ENCODE measurements at places on chromosomes 5 and 9.

GRCh38 chr5:39765366-39765765, 340.6 kb upstream of the DAB2 start:
- DNase-seq, result no peak

GRCh38 chr5:14935341-14935740, 63.8 kb upstream of the ANKH start:
- DNase-seq, result no peak

GRCh38 chr9:89207026-89207425, 28.4 kb upstream of the SHC3 start:
- no peak for DNase-seq

DNA sequence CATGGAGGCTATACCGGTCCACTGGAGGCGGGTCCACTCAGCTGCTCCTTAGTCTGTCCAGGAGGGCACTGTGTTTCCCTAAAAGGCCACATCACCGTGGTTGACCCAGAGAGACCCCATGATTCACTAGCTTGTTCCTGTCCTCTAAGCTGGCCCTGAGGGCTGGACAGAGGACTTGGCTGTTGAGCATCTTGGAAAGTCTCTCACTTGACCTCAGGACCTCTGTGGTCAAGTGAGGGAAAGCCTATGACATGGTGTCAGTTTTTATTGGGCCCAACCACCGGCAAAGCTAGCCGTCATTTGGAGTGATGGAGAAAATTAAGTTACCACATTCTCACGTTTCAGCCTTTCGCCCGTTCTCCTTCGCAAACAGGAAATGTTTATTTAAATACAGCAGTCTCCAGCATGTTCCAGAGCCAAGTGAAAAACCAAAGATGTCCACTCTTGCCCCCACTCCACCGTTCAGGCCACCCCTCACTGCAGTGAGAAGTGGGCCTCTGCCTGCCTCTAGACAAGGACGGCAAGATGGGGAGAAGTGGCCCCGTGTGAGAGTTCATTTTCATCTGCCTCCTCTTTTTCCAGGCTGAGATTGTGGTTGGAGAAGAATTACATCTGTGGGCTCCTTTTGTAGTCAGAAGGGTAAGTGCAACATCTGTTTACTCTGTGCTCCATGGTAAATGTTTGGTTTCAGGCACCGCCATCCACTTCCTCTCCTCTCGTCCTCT, 4.4 kb downstream of the SLIT3 start:
- DNase-seq, result no peak

GRCh38 chr5:37975531-37975930, 135.7 kb upstream of the GDNF start:
- no peak for DNase-seq

All from GM13976 (cell line).